ENCODE measurements at places on chromosomes 7 and 10. TPM values are rescaled to one million over a fixed set of nuclear protein-coding genes. Genes with fewer than 3 reads are reported as not detected.
A peak's percentile ranks its signal among the peaks of the same experiment; 100 is the strongest.

The TUBAL3 gene
- total RNA-seq: not detected

The MAT1A gene
- not detected for total RNA-seq

The LBX1 gene
- not detected for total RNA-seq

The C10orf105 gene
- total RNA-seq: 0.39 TPM

The EFCAB10 gene
- 5.0 TPM for total RNA-seq

The TMEM273 gene
- not detected for total RNA-seq

The MUC12 gene
- not detected for total RNA-seq

The TMEM178B gene
- 2.9 TPM for total RNA-seq

DNA sequence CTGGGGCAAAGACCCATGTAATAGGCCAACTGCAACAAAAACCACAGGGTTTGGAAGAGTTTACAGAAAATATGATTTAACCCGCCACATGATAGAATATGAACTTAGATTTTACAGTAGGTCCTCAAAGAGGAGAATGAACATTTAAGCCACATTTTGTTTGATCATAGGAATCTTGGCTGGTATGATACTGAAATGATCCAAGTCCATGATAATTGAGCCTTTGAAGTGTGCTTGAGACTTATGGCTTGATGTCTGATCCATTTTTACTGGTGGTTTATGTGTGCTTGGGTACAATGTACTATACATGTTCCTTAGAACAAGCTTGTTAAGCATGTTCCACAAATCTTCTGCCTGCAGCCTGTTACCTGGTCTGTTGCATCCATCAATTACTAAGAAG is 41.8 kb upstream of the PDSS1 start:
- DNase-seq: no peak

DNA sequence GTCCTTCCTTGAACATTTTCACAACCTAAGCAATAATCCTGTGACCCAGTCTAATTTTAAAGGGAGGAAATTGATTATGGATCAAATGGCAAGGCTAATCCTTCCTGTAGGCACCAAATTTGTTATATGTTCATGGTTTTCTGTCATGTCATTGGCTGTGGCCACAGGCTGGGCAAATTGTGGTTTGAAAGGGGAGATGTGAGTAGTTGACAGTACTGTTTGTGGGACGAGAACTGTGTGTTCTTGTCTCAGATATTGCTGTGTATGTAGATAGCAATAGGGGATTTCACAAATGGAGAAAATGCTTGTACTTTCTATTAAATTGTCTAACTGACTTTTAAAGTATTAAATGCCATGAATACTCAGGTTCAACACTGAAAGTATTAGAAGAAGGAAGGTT is 8.1 kb upstream of the PRKG1 start:
- no peak for DNase-seq

DNA sequence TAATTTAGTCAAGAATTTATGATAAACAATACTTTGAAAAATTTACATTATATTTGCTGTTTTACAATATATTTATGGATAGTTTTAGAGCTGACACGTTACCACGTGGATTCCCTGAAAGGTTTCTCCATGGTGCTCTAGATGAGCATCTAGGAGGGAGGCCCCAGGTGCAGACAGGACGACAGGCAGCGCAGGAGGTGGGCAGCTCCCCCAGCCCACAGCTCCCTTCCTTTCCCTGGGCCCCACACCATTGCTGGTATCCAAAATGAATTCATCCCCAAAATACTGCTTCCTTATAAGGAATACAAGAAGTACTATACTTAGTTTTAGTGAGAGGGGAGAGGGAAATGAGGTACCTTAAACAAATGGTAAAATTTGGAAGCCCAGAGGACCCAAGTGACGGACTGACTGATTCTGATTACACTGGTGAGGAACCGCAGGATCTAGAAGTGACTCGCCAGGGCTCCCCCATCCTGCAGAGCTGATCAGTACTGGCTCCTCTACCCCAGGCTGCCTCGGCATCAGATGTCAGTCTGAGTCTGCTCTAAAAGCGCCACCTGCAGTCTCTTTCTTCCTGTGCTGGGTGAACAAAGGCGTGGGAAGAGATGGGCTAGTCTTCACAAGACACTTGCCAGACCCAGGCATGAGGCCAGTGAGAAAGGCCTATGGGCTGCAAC is 89.2 kb downstream of the DLG5 start:
- peak; percentile 92 for DNase-seq

DNA sequence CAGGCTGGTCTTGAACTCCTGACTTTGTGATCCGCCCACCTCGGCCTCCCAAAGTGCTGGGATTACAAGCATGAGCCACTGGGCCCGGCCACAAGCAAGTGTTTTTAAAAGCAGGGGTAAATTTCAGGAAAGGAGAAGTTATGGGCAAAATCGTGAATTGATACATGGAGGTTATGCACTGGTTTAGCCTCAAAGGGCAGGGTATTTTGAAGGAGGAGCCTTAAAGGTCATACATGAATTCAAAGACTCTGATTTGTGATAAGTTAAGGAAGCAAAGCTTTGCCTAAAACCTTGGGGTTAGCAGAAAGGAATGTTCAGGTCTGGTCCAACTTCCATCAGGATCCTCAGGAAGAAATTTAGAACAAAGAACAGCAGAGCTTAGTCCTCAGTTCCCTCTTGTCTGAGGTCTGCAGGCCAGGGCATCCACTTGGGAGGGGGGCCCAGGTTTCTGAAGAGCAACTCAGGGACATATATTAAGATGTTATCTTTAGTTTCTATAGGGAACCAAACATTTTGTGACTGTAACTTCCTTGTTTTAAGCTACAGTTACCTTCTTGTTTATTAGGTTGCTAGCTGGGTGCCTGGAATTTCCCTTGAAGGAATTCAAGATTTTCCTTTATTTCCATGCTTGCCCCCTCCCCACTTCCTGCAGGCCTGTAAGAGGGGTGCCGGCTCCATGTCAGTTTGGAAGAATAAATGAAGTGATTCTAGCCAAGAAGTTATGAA is 2.8 kb upstream of the REPIN1 start:
- peak; percentile 6 for DNase-seq

- no peak for DNase-seq
Measured at GRCh38 chr7:81926154-81926553, 156.3 kb upstream of the HGF start.

- no peak for DNase-seq
Measured at GRCh38 chr7:84021292-84021908, 173.2 kb downstream of the SEMA3A start.

- DNase-seq: no peak
Measured at GRCh38 chr10:26372513-26373354, 65.4 kb upstream of the APBB1IP start.

GRCh38 chr10:60185421-60185820 is 204.3 kb downstream of the ANK3 start:
- no peak for DNase-seq

DNA sequence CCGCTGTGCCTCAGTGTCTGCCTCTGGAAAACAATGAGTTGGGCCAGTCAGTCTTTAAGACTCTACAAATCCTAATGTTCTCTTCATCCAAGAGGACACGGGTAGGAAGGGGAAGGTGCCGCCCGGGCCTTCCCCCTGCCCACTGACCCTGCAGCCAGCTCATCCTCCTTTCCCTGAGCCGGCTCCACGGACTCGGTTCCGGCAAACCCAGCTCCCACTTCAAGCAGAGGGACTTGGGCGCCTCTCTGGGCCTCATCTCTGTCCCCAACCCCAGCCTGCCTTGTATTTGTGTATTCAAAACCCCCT is 95.6 kb downstream of the C10orf105 start:
- peak; percentile 50 for DNase-seq

DNA sequence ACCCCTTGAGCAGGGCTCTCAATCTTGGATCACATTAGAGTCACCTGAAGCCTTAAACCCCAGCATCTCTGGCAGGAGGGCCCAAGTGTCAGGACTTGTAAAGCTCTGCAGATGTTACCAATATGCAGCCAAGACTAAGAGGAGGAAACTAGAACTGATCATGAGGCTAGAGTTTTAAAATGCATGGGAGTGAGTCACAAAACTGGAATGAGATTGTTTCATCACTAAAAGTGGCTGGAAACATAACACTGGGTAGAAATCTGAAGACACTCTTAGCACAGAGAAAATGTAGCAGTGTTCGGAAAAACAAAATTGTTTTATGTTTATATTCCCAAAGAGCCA is 63.3 kb upstream of the GHITM start:
- DNase-seq: no peak

DNA sequence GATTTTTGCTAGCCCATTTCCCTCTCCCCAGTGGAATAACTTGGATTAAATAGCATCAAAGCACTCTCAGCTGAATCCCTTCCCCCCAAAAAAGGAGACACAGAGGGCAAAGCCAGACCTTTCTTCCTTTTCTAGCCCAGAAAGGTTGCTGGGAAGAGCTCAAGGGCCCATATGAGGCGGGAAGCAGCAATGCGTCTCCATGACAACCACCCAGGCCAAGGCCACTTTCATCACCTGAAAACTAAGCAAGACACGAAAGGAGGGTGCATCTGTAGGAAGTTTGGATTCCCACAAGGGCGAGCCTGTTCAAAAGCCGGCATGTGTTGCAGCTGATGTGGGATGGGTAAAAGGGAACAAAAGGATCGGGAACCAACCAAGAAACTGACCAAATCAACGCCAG is 229.1 kb downstream of the PLXNA4 start:
- no peak for DNase-seq

DNA sequence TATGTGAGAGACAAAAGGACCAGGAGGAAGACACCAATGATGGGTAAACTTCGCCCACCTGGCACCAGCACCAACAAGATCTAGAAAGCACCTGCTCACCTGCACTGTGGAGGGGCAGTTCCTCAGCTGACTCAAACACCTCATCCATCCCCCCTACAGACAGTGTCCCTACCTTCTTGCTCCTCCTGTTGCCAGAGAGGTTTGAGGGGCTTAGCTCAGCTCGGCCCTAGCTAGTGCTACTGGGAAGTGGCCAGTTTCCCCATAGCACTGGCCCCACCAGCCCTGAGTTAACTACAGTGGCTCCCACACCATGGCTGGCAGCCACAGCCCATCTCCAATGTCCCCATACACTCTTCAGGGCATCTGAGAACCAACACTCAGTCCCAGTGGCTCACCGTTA is 70.8 kb downstream of the GRID1 start:
- no peak for DNase-seq

DNA sequence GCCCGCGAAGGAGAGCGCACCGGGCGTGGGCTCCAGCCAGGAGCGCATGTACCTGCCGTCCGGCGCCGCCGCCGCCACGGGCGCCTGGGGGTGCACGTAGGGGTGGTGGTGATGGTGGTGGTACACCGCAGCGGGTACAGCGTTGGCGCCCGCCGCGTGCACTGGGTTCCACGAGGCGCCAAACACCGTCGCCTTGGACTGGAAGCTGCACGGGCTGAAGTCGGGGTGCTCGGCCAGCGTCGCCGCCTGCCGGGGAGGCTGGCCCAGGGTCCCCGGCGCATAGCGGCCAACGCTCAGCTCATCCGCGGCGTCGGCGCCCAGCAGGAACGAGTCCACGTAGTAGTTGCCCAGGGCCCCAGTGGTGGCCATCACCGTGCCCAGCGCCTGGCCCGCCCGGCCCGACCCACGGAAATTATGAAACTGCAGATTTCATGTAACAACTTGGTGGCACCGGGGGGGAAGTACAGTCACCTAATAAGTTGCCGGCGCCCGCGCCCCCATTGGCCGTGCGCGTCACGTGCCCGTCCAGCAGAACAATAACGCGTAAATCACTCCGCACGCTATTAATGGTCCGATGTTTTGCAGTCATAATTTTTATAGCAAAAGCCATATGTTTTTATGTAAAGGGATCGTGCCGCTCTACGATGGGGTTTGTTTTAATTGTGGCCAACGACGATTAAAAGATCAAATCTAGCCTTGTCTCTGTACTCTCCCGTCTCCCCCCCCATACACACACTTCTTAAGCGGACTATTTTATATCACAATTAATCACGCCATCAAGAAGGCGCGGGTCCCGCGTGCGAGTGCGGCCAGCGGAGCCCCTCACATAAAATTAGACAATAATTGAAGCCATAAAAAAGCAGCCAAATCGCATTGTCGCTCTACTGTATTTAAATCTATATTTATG is at the start of gene HOXA9:
HOXA9 (minus strand) TSS at position 449 of the 907 bp plus-strand sequence; CDS start at position 369, 80 bp downstream.
- no peak for DNase-seq
